Astrocyte of the hippocampus (primary cell): ENCODE measurements at places on chromosomes 7 and 10.

DNA sequence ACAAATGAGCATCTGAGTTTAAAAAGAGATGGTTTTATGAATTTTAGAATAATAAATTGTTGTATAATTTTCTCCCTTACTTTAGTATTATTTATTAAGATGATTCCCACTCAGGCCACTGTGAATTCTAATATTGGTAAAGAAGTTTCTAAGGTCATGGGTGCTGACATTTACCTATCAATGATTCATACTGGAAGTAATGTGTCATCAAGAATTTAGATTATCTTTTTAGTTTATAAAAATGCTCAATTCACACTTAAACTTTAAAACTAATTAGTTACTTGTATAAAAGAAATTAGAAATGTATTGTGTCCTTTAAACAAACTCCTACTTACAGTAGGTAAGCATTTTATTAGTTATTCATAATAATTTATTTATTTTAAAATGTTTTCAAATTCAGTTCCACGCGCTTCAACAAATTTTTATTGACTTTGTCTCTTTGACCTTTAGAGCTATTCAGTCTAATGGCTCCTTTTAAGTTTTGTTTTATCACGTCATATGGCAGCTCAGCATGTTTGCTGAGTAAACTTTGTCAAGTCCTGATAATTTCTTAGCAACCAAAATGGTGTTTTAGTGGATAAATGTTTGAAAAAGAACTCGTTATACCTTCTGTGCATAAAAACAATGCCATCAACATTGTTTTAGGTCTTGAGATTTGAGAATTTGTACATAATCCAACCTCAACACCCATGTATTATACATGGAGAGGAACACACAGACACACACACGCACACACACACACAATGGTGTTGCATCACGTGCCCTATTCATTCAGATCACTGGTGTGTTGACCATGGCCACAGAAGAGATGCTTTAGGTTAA lies 15.1 kb upstream of the MRC1 start:
- no peak for DNase-seq

DNA sequence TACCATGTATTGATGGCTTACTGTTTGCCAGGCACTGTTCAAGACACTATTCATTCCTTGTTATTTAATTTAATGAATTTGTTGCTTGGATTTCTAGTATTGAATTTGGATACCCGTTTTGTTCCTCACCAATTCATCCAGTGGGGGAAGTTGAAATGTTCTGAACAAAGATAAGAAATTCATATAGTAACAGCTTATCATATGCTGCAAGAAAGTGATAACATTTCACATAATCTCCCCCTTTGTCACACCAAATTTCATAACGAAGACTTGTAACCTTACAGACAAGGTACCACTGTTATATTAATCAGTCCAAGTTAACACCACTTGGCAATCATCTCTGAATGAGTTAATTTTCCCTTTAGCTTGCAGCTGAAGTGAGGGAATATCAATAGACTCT lies 42.1 kb downstream of the SCIN start:
- no peak for DNase-seq

DNA sequence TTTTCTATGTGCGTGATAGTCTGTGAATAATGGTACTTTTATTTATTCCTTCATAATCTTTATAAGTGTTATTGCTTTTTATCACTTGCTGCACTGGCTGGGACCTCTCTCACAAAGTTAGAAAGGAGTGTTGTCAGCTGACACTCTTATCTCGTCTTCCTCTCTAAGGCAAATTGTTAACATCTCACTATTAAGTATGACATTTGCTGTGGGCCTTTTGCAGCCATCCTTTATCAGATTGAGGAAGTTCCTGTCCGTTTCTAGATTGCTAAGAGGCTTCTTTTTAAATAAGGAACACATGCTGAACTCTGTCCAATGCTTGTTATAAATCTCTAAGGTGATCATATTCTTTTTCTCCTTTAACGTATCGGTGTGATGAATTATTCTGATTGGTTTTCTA lies 27.4 kb upstream of the DIP2C start:
- no peak for DNase-seq

DNA sequence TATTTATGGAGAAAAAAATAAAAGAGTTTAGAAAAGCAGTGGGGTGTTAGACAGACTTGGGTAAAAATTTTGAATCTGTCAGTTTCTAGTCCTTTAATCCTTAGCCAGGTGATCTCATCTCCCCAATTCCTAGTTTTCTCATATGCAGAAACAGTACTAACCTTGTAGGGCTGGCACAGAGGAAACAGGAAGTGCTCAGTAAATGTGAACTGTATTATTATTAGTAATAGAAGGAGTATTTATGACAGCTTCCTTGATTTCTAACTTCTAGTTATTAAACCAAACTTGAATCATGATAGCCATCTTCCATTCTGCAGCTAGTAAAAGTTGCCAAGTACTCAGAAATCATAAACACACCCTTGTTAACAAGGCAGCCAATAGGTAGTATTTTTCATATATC lies 12.5 kb downstream of the TBX20 start:
- DNase-seq, result no peak

GRCh38 chr10:113228530-113228929 lies 278.5 kb downstream of the TCF7L2 start:
- peak; percentile 85 for DNase-seq

DNA sequence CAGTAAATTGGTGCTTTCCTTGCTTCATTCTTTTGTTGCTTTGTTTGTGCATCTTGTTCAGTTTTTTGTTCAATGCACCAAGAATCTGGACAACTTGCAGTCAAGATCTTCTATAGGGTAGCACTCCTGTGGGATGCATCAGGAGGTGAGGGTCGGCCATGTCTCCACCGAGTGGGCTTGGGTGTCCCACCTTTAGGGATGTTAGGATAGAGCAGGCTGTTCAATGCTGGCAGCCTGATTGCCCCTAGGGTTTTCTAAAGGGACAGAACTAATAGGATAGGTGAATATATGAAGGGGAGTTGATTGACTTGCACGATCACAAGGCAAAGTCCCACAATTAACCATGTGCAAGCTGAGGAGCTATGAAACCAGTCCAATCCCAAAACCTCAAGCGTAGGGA lies 109.9 kb downstream of the GLRX3 start:
- no peak for DNase-seq

DNA sequence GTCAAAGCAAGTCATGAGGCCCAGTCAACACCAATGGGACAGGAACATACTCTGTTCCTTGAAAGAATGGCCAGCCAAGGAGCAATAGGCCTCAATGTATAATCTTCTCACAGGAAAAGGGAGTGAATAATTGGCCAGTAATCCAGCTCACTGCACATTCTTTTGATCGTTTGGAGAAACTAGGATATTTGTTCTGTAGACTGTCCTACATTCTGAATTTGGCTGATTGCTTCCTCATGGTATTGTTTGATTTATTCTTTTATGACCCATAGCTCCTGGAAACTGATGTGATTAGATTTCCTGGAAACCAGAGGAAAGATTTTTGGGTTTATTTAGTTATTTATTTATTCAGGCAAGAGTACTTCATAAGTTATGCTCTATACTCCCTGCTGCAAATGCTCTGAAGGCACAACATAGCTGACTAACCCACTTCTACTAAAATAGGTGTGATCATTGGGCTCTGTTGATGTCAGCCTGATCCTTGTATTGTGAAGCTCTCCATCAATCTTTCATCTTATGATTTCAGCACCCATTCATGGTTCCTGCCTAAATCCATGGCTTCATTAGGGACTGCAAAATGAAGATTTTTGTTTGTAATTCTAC lies 745.2 kb downstream of the SUGCT start:
- DNase-seq, result peak; percentile 4

GRCh38 chr7:36475381-36475780 lies 85.7 kb downstream of the ANLN start:
- no peak for DNase-seq

GRCh38 chr7:150384406-150385301 lies 5.5 kb downstream of the ZNF775 start:
- no peak for DNase-seq

DNA sequence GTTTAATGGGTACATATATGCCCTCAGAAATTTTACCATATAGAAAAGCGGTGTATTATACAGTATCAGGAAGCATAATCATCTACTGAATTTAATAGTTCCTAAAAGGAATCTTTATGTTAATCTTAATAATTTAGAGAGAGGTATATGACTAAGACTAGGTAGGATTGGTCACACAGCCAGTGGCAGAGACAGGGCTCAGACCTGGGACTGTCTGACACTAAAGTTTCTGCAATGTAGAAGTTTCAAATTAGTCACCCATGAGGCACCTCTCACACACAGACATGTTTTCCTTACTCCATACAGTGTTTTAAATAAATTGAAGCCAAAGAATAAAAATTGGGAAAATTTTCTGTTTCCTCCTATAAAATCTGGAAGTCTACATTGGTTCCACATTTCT lies 72.8 kb upstream of the ADRA2A start:
- no peak for DNase-seq

GRCh38 chr7:149191851-149192250 lies 3.5 kb upstream of the ZNF282 start:
- DNase-seq, result no peak

- peak; percentile 25 for DNase-seq
Measured at GRCh38 chr7:105656922-105657521, 75.7 kb upstream of the EFCAB10 start.

DNA sequence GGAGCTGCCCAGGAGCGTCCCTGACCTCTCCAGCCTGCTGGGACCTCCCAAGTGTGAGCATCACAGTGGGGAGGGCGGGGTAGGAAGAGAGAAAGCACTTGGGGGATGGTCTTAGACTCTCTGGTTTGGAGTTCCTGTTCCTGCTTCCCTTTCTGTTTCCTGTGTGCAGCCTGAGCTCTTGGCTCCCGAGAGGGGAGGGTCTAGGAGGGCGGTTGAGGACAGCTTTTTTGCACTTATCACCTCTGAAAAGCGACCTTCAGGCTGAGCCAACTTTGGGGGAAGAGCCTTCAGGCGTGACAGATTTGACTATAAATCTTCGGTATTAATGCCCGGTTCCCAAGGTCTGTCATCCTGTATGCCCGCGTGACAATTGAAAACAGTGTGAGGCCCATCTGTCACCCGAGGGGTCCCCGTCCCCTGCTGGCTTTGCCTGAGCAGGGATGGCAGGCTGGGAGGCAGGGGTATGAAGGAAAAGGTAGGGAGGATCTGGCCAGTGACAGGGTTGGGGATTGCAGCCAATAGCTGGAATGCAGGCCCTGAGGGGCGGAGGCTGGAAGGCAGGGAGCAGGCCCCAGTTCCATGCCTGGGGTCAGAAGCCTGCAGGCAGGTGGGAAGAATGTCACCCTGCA lies 78.6 kb downstream of the CDH23 start:
- DNase-seq, result no peak

- no peak for DNase-seq
Measured at GRCh38 chr7:44149571-44150465, 8.7 kb upstream of the MYL7 start.

DNA sequence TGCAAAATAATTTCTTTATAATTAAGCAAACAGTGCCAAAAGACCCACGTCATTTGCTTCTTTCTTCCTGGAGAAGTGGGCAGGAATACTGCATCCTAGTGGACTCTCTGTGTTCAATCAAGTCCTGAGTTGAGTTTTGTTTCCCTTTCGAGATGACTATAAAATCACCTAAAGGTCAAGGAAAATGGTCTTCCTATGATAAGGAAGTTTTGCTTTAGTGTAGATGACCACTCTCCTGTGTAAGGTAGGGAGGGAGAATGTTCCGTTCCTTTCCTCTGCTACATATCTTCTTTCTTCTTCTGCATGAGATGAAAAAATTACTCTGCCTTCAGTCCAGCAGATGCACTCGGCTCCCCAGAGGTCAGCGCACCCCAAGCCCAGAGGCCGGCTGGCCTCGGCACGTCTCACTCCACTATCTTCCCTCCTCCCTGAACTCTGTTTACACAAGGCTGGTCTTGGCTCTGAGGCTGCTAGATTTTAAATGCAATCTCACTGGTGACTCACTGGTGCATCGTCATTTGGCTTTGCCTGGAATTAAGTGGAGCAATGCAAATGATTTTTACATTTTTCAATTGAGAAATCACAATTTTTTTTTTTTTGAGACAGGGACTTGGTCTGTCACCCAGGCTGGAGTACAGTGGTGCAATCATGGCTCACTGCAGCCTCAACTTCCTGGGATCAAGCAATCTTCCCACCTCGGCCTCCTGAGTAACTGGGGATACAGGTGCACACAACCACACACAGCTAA lies 18.6 kb upstream of the VDAC2 start:
- DNase-seq, result peak; percentile 80

GRCh38 chr10:97069576-97070362 lies 116.0 kb downstream of the SLIT1 start:
- no peak for DNase-seq

- peak; percentile 2 for DNase-seq
Measured at GRCh38 chr10:54441275-54441674, 359.8 kb downstream of the PCDH15 start.
